ENCODE measurements at places on chromosomes 6 and 20.

DNA sequence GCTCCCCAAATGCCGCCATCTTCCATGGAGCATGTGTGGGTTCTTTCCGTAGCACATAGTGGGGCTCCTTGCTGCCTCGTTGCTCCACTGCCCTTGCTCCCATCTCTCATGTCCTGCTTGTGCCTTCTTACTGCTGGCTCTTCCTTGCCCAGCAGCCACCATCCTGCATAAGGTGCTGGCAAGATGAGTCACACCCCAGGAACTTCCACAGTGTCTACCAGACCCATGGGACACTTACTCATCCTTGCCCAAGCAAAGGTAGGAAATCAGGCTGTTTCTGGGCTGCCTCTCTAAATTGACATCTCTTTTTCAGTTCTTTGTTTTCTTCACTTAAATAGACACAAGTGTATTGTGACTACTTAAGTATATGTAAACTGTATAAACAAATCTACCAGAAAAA is 39.4 kb upstream of the RGS17 start:
- DNase-seq: no peak

DNA sequence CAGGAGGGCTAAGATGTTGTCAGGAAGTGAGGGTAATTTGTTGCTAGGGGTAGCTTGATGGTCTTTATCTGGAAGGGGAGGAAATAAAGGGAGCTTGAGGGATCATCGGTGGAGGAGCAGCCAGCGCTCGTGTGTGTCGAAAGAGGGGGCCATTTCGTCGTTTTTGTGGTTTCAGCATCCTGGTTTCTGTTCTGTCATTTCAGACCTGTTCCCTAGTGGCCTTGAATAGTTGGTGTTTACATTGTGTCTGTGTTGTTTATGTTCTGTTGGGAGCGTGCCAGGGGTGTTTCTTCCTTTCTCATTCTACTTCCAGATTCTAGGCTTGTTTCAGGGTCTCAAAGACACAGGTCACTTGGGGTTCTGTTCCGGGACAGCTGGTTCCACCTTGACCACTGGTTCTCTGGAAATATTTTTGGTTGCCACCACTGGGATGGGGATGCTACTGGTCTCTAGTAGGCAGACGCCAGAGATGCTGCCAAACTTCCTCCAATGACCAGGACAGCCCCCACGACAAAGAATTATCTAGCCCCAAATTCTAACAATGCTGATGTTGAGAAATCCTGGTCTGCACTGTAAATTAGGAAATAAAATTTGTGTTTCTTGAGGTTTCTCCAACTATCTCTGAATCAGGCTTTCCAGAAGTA is 113.9 kb upstream of the NAA20 start:
- no peak for DNase-seq

GRCh38 chr20:51749674-51750036 is 18.5 kb downstream of the ATP9A start:
- DNase-seq: no peak

DNA sequence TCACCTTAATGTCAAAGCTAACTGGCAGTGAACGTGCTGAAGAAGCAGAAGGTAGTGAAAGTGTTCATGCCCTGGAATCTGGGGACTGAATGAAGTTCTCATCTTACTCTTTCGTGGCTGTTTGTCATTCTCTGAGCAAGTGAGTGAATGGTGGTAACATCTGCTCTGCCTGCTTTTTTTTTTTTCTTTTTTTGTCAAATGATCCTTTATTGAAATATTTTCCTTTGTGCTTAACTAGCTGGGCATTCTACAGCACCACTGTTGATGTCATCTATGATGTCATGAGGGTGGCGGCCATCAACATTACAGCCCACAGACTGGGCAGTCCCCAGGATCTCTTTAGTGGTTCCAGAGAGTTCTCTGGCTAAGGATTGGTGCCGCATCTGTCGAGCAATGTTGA is 65.2 kb downstream of the RIN2 start:
- no peak for DNase-seq

DNA sequence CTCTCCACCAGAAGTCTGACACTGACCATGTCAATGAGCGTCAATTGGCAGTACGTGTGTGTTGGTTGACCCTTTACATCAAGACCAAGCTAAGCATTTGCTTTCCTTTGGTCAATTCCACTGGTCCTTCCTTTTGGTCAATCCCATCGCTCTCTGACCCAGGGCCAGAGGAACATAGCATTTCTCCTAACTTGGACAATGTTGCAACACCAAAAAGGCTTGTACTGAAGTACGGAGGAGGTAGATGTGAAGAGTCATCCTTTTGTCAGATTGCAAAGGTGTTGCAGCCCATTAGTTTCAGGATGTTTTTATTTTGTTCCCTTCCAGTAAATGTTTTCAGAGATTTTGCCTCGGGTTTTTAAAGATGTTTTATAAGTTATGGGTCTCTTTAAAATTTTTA is 24.6 kb downstream of the EDN1 start:
- no peak for DNase-seq

DNA sequence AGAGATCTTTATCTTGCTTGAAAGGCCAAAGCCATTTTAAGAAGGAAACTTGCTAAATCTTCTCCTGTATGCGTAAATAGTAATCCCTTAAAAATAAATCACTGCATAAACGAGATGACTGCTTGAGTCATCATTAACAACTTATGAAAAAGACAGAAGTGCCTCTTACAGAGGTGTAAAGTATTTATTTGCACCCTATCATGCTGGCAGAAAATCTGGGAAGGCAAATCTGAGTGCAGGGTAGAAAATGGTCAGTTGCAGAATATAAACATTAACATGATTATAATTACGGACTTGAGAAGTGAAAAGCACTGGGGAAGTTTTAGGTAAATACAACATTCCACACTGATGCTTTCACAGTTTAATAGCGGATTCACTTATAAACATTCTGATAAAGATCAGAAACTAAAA is 67.5 kb upstream of the FBXO30 start:
- no peak for DNase-seq

GRCh38 chr6:141451511-141452353 is 681.0 kb upstream of the GJE1 start:
- DNase-seq: no peak

- no peak for DNase-seq
Measured at GRCh38 chr6:37867756-37868446, 48.4 kb downstream of the ZFAND3 start.

GRCh38 chr6:85390105-85390728 is 59.7 kb upstream of the NT5E start:
- DNase-seq: no peak

GRCh38 chr6:24539416-24539815 is 44.6 kb downstream of the ALDH5A1 start:
- DNase-seq: no peak

GRCh38 chr20:10594296-10594868 is 79.4 kb downstream of the JAG1 start:
- no peak for DNase-seq

- DNase-seq: no peak
Measured at GRCh38 chr6:144286503-144287393, 1.6 kb downstream of the UTRN start.

- no peak for DNase-seq
Measured at GRCh38 chr6:36104836-36105235, 25.5 kb upstream of the MAPK13 start.

- DNase-seq: no peak
Measured at GRCh38 chr6:112591329-112591728, 244.2 kb downstream of the RFPL4B start.

DNA sequence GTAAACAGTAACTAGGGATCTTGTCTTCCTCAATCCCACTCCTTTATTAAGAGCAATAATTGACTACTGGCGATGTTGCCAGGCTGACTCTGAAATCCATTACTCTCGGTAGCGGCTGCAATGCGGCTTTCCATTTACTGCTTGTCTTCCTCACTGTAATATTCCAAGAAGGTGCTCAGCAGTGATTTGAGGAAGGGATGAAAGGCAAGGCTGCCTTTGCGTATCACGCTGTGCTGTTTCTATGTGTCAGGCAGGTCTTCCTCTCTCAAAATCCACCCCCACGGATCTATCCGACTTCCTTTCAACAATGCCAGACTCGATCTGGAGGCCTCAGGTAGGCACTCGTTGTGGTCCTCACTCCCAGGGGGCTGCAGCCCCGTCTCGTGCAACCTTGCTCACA is 261.4 kb upstream of the CDH4 start:
- DNase-seq: no peak

DNA sequence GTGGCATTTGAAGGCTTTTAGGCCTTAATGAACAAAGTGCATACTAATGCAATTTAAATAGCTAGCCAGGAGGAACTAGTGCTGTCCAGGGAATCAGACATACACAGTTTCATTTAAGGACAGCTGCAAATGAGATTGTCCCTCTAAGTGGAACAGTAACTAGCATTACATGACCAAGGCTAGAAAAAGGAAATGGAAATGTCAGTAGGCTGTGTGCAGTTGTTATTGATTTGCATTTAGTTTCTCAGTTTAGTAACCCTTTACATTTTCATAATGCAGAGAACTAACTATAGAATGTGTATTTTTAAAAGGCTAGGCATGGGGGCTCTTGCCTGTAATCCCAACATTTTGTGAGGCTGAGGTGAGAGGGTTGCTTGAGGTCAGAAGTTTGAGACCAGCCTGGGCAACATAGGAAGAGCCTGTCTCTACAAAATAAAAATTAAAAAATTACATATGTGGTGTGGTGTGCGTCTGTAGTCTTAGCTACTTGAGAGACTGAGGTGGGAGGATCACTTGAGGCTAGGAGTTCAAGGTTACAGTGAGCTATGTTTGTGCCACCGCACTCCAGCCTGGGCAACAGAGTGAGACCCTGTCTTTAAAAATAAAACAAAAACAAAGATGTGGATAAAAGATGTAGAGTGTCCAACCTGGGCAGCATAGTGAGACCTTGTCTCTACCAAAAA is 468.0 kb downstream of the UTRN start:
- no peak for DNase-seq

DNA sequence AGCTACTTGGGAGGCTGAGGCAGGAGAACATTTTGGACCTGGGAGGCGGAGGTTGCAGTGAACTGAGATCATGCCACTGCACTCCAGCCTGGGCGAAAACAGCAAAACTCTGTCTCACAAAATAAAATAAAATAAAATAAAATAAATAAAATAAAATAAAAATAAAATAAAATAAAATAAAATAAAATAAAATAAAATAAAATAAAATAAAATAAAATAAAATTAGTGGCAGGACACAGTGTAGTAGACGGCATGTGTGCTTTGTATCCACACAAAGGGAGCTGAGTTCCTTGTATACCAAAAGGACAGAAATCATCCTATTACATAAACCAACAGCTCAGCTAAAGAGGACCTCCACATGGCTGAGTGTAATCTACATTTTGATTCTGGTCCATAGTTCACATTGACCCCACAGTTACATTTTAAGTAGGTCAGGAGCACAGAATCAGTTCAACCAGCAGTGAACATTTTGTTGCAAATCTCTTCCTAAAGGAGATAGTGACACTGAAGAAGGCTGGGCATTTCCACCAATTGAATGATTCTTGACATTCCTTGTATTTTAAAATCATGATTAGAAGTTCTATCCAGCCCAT is 91.7 kb upstream of the MAP7 start:
- no peak for DNase-seq

- peak; percentile 17 for DNase-seq
Measured at GRCh38 chr6:98833307-98834059, 891 bp upstream of the POU3F2 start.

DNA sequence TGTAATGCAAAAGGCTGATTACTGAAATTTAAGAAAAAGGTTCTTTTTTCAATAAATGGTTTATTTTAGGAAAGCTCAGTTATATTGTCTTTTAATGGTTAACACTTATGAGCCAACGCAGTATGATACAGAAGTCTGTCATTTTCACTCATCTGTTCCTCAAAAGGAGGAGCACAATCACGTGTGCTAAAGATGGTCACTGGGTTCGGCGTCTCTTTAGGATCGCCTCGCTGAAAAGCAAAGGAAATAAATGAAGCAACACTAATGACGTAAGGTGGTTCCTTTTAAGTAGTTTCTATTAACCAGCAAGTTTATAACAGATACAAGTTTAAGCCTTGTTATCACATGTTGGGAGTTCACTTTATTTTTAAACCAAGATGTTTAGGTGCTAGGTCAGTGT is 125.7 kb downstream of the MAP3K4 start:
- DNase-seq: no peak

- DNase-seq: peak; percentile 48
Measured at GRCh38 chr6:41045664-41046063, 3.4 kb downstream of the TSPO2 start.

- no peak for DNase-seq
Measured at GRCh38 chr6:143542888-143543287, 31.4 kb upstream of the FUCA2 start.

GRCh38 chr6:77837034-77837784 is 184.4 kb downstream of the MEI4 start:
- no peak for DNase-seq

GRCh38 chr20:24962510-24962909 is 13.4 kb downstream of the CST7 start:
- DNase-seq: no peak

GRCh38 chr6:7471171-7471570 is 70.3 kb upstream of the DSP start:
- no peak for DNase-seq

GRCh38 chr6:24931718-24932691 is 3.8 kb downstream of the RIPOR2 start:
- DNase-seq: no peak

DNA sequence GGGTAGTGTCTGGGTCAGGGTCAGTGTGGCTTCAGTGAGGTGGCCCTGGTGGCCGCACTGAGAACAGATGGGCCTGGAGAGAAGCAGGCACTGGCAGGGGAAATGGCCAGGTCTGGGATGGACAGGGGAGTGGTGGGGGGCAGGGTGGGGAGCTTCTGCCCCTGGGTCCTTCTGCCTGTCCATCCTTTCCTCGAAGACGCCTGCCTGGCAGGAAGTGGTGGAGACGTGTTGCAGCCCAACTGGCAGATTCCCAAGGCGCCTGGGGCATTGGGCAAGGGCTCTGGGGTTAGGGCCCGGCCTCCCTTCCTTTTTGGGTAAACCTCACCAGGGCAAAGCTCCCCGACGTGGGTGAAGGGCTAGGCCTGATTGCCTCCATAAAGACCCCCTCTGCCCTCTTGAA is 10.4 kb downstream of the SRC start:
- DNase-seq: no peak

DNA sequence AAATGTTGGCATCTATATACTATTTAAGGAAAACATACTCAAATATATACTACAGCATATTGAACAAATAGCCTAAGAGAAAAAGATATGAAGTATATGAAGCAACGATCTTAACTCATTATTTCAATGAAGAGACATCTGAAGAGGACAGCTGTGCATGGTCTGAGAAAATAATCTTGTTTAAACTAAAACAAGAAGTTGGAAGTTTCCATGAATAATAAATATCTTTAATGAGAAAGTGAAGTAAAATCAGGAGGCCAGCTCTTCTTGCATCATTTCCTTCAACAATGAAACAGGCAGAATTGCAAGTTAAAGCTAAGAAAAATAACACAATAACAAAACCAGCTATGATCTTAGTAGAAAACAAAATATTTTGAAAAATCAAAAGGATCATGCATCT is 1265.4 kb upstream of the MAP3K7 start:
- no peak for DNase-seq

- no peak for DNase-seq
Measured at GRCh38 chr20:57782631-57783041, 72.8 kb upstream of the PMEPA1 start.

GRCh38 chr6:121055572-121056163 is 278.6 kb downstream of the TBC1D32 start:
- no peak for DNase-seq

Data from DMS79 (cell line).